Urinary bladder (tissue), 4 donors: ENCODE measurements at places on chromosomes 16 and 17. TPM values are rescaled to one million over a fixed set of nuclear protein-coding genes. Genes with fewer than 3 reads are reported as not detected.

The KRT40 gene
- polyA plus RNA-seq, result not detected

The SLC5A10 gene
- polyA plus RNA-seq, result 0.05 TPM

The NACA2 gene
- polyA plus RNA-seq, result not detected

DNA sequence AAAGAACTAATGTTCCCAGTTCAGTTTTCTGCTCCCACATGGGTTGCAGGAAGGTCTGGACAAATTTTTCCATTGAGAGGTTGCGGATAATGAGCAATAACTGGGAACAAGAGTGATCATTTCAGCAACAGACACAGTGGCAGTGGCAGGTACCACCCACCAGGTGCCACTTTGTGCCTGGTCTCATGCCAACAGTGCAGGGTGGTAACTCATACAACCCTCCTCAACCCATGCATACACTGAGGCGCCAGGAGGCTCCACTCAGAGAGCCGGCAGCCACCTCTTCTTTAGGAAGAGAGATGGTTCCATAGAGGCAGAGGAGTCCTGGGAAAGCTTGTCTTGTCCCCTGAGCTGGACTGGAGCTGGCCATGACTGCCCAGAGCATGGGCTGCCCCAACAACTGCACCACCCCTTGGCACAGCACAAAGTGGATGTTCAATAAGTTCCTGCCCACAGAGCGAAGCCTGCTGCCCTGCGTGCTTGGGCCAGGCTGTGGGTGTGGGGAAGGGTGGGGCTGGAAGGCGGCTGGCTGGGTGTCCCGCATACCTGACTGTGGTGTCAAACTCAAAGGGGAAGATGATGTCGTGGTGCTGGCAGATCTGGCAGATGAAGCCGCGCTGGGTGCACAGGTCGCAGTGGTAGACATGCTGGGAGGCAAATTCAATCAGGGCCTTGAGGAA, 6.4 kb upstream of the ARHGAP27 start:
- DNase-seq, result no peak

DNA sequence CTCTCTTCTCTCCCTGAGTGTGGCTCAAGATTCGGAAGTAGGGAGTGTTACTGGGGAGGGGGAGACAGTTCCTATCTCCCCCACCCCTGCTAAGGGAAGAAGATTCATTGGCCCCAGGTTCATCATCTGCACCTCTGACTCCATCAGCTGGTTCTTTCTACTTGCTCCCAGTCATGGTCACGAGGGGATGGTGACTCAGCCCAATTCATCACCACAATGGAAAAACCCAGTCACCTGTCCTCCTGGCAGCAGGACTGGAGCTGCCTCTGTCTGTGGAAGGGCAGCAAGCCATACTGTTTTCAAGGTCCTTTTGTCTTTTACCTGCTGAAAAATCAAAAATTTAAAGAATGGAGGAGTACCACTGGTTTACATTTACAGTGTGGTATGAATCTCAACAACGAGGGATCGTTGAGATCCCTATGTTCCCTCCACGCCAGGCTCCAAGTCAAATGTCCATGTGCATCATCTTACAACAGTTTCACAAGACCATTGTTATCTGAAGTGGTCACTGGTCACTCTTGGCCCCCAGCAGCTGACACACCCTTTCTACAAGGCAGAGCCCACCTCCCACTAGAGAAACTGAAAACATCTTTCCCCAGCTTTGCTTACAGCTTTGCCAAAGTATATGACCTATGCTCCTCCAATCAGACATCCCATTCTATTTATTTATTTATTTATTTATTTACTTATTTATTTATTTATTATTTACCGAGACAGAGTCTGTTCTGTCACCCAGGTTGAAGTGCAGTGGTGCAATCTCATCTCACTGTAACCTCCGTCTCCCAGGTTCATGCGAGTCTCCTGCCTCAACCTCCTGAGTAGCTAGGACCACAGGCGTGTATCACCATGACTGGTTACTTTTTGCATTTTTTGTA, 40.4 kb upstream of the NDRG4 start:
- DNase-seq, result no peak

GRCh38 chr17:37158290-37158689, 209.5 kb downstream of the AATF start:
- no peak for DNase-seq

DNA sequence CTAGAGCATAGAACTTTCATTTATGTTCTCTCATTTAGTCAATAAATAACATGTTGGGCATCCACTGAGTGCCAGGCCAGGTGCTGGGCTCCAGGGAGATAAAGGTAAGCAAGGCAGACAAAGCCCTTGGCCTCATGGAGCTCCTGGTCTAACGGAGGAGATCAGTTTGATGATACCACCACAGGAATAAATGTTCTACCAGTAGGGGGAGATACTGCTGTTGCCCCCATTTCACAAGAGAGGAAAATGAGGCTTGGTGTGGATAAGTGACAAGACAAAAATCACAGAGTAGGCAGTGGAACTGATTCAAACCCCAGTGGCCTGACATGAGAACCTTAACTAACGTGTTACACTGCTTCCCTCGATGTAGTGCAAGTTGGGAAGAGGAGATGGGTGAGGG, 80.4 kb upstream of the ERCC4 start:
- DNase-seq, result no peak

DNA sequence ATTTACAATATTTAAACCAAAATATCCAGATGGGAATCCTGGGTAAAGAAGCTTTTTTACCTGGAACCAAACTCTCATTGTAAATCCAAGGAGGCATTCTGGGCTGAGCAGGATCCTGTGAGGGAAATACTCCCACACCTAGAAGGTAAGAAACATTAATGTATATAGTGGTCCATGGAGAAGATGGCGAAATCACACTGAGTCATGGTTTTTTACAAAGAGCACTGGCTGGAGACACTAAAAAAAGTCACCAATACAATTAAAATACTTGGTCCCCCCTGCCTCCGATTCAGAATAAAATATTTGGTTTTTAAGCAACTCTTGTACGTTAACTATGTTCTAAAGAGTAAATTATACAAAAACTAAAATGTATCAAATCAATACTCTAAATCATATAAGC, 32.9 kb downstream of the SYNRG start:
- DNase-seq, result no peak
